Activated CD4-positive, alpha-beta T cell treated with anti-CD3 and anti-CD28 coated beads, Interleukin-2, amount 50 U/mL, for 48 hours (primary cell): ENCODE measurements at places on chromosomes 2 and 18.

DNA sequence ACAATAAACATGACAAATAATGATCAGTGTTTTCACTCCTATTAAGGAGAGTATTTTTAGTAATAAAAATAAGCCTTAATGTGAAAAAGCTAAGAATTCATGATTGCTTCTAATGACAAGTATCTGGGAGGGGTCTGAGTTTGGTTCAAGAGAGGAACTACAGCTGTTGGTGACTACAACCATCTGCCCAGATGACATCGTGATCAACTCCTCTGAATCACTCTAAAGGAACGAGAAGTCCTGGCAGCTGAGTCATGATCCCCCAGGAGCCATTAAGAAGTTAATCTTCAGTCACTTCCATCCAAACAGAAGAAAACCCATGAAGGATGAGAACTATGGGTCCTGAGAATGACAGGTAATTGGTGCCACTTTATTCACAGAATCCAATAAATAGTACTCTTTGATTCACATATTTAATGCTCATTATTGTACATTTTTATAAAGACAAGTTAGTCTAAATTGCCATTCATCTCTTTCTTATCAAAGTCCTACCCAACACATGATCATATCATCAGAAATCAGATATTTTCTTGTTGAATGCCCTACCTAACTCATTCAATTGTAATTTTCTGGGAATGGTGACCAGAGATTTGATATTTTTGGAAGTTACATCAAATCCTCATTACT, 6.8 kb downstream of the TFPI start:
- DNase-seq, result no peak

- DNase-seq, result no peak
These were observed 55.7 kb downstream of the RTP5 start for GRCh38 chr2:241925277-241925676.

DNA sequence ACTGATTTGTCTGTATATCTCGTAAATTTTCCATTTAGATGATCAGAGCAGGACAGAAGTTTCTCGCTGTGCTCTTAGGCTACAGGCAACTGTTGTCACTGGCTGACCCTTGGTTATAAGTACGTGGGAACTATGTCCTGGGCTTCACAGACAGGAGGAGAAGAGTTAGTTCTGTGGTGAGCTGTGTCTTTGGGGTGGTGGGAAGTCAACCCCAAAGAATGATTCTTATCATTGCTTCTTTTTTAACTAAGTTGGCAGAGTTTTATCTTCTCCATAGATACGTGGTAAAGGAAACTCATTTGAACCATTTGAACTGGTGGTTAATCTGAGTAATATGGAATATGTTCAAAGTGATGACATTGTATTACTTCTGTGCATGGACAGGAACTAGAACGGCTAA, 230.6 kb upstream of the EPAS1 start:
- no peak for DNase-seq

DNA sequence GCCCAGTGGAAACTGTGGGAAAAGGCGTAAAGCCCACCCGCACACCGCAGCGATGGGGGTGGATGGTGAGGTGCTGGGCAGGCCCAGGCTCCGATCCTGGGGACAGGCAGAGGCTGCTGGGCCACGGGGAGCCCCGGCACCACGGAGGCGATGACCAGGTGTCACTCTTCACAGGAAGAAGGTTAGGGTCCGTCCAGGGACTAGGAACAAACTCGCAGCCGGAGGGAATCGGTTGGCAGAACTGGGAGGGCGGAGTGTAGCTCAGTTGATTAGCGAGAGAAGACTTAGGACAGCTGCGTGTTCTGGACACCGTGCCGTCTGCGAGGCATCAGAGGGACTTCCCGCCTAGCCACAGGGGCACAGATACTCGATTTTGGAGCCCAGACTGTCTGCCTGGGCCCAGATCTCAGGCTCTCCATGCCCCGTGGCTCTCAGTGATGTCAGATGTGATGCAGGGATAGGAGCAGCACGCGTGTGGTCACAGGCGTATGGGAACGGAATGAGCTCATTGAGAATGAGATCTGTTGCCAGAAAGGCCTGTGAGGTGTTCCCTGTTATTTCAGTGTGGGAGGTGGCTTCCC, 16.1 kb upstream of the ALLC start:
- DNase-seq, result no peak

DNA sequence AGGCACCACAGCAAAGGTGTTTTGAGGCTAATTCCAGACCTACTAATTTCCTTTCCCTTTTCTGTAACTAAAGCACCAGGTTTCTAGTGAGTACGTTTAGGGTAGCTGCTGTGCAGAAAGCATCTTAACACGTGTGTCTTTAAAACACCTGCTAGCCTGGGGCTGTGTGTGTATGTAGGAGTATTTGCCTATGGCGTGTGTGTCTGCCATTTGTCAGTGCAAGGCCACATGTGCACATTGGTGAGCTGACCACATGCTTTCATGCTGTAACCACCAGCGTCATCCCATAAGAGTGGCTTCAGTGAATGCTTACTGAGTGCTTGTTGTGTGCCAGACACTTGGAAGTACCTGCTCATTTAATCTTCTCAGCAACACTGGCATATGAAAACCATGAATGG, 241.6 kb downstream of the SEPTIN10 start:
- DNase-seq, result no peak
